ENCODE measurements at places on chromosomes 3 and 15. TPM values are rescaled to one million over a fixed set of nuclear protein-coding genes. Genes with fewer than 3 reads are reported as not detected.
A peak's percentile ranks its signal among the peaks of the same experiment; 100 is the strongest.

SPATA12 gene
- not detected for total RNA-seq

DNA sequence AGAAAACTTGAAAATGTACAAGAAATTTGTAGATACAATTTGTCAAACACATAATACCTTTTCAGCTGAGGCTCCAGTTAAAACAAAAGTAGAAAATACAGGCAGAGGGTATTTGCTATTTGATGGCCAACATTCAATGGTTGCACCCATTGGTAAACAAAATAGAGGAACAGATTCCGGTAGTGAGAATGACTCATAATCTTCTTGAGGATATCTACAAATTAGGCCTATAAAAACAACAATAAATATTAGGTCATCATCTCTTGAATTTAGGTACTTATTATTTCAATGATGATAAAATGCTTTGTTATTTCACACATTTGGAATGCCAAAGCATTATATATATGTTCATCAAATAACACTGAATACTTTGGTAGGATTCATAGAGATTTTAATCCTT lies 53.4 kb downstream of the DENND4A start:
- DNase-seq, result no peak

DNA sequence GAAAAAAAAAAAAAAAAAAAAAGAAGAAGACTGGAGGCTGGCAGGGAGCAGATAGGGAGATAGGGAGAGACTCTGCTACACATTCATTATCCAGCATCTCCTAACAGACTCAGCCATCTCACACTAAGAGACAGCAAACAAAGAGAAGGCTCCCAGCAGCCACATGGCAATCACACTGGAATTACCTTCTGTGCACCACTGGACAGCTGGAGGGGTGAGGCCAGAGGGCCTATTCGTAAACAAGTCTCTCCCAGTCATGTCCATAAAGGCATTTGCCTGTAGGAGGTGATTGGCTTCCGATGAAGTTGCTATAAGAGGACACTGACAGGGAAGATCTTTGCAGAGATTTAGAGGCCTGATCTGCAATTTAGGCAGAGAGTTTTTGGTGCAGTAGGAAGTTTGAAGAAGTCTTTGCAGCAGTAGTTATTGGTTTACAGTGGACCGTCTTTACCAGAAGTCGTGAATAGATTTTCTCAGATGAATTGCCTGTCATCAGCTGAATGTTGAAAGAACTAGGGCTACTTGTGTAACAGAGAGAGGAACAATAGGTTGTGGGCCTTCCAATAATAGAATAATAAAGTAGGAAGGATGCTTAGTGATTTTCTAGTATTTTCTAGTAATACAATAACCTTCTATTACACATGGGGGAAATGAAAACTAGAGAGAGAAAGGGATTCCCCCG lies 89.7 kb downstream of the TP63 start:
- no peak for DNase-seq

DNA sequence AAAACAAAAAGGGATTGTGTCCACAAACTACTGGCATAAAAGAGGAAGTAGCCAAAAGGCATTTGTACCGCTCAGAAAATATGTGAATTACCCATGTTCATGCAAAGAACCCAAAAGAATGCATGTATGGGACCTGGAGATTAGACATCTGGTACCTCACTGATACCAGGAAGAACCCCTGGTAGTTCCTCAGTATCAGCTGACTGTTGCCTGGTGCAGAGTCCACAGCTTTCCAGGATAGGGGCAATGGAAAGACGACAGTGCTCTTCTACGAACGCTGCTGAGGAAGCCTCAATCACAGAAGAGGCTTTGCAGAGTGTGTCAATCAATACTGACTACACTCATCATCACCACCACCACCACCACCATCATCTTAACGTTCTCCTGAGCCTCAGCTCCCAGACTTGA lies 63.3 kb downstream of the ATP8B4 start:
- no peak for DNase-seq

DNA sequence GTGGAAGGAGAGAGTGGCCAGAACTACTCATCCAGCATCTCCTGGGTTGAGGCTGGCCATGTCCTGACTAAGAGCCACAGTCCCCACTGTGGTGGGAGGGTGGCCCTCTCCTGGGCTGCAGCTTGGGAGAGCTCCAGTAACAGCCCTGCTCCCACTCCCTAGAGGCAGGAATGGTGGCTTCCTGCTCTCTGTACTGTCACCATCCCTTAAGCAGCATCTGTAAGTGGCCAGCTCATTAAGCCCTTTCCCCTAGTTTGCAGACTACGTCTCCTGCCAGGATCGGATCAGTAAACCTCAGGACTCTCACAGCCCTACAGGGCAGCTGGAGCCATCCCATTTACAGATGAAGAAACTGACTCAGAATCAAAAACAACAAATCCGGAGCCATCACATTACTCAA lies 30.5 kb downstream of the DNAJB8 start:
- DNase-seq, result no peak

DNA sequence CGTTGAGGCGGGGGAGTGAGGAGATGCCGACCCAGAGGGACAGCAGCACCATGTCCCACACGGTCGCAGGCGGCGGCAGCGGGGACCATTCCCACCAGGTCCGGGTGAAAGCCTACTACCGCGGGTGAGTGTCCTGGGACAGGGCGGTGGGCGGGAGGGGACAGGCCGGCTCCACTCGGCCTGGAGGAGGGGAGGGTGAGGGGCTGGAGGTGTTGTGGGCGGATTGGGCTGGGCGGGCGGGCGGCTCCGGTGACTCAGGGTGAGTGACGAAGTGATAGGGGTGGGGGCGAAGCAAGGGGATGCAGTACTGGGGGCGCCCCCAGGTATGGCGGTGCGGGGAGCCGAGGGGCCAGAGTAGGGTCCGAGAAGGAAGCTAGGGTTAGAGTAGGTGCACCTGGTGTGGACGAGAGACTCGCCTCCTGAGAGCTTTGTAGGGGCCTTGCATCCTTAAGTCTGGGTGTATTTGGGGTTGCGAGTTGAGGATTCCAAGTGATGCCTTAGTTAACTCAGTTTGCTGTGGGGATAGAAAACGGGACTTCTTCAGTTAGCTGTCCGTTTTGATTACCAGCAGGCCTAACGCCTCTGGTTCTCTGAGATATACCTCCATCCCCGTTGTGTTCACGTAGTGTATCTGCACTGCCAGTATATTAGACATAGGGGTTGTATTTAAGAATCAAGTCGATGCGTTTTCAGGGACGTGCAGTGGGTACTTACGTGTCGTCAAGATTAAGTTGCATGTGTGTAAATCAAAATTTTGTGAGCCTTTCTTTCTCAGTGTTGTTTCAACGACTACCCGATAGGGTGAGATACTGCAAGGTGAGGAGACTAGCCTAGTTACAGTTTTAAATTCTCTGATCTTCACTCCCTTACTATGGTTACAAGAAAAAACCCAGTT lies 670 bp downstream of the PRKCI start:
- peak; percentile 73 for DNase-seq

GRCh38 chr3:141952611-141953010 lies 76.2 kb downstream of the ATP1B3 start:
- DNase-seq, result no peak

DNA sequence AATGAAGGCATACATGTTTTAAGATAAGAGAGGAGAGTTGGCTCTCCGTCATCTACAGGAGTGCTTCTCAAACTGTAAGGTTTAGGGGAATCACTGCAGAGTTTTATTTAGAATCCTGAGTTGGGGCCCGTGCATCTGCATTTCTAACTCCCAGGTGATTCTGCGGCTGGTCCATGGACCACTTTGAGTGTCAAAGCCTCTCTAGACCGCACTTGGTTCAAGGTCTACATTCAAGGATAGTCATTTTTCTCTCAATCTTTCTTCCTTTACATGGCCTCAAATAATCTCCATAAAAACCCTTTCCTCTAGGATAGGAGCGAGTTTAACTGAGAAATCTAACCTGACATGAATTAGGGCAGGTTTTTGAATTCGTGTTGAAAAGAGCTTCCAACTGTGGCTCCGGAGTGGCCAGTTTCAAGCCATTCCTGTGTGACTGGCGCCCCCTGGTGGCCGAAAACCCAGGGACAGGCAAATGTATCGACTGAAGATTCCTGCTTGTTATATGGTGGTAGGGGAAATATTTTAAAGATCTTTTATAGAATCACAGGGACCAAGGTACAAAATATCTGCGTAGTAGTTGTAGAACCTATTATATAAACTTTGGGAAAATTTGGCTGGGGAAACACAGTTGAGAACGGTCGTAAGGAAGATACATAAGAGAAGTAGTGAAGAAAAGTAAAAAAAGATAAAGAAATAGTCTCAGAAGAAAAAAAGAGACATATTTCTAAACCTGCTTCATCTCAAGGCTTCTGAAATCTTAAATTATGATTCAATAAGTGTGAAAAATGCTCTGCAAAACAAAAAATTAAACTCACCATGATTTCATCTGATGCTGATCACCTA lies 11.9 kb downstream of the GABRR3 start:
- peak; percentile 94 for DNase-seq

GRCh38 chr15:63344731-63345390 lies 36.8 kb downstream of the CA12 start:
- no peak for DNase-seq

DNA sequence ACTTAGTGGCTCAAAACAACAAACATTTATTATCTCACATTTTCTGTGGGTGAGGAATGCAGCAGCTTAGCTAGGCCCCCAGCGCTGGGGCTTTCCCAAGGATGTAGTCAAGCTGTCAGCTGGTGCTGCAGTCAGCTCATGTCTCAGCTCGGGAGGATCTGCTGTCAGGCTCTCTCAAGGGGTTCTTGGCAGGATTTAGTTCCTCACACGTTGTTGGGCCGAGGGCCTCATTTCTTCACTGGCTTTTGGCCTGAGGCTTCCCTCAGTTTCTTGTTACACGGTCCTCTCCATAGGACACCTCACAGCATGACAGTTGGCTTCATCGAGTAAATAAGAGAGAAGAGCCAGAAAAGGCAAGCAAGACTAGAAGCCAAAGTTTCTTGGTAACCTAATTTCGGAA lies 13.7 kb upstream of the U2SURP start:
- DNase-seq, result no peak

FHIT gene
- 24.5 TPM for total RNA-seq

DNA sequence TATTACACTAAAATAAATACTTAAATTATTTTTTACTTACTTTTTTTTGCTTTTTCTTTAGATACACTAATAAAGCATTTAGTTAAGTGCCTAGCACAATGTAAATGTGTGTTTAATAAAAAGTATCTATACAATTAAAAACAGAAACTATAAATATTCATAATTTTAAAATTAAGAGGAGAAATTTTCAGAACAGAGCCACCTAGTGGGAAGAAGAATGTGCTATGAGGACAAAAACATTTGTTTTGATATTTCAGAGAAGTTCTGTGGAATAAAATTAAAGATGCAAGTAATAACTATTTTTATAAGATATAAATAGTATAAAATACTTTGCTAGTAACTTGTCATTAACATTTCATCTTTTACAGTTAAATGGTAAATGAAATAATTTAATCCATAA lies 33.6 kb upstream of the PLSCR5 start:
- no peak for DNase-seq

DNA sequence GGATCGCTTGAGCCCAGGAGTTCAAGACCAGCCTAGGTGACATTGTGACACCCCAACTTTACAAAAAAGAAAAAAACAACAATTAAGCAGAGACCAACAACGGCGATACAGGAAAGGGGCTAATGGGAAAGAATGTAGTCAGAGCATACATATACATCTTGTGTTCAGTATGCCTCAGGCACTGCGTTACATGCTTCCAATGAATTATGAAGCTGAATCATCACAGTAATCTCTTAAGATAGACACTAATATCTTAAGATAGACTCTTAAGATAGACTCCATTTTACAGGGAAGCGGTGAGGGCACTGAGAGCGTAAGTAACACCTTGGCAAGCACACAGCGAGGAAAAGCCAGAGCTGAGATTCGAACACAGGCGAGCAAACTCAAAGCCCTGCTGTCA lies 6.1 kb upstream of the LDHAL6B start:
- DNase-seq, result no peak

DNA sequence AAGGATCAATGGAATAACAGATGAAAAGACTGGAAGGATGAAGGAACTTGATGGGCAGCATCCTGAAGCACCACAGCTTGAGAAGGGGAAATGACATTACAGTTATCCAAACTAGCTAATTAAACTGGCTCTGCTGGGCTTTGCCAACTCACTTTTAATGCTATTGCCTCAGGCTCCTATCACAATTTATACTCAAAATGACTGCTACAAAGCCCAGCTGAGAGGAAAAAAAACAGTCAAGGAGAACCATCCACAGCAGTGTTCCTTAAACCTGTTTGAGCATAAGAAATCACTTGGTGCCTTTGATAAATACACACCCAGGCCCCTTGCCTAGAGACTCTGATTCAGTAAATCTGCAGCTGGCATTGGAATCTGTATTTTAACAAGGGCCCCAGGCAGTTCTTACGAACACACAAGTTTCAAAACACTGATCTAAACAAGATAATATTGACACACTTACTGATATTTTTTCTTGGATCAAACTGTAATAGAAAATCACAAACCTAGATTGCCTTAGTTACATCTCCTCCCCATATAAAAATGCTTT lies 85.8 kb downstream of the MB21D2 start:
- DNase-seq, result no peak

DNA sequence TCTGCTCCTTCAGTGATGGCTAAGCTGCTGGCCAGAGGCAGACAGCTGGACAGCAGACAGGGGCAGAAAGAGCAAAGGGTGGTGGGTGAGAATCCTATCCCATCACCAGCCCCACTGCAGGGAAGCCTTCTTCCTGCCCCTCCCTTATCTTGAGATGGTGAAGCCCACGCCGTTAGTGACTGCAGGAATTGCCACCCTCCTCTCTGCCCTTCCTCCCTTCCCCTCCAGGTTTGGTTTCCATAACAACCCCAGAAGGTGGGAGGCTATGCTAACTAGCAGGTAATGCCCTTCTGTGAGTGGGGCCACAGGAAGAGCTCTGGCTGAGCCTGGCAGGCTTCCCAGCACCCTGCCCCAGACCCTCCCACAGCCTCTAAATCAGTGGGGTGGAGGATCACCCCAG lies 32.8 kb downstream of the SCN5A start:
- no peak for DNase-seq

DNA sequence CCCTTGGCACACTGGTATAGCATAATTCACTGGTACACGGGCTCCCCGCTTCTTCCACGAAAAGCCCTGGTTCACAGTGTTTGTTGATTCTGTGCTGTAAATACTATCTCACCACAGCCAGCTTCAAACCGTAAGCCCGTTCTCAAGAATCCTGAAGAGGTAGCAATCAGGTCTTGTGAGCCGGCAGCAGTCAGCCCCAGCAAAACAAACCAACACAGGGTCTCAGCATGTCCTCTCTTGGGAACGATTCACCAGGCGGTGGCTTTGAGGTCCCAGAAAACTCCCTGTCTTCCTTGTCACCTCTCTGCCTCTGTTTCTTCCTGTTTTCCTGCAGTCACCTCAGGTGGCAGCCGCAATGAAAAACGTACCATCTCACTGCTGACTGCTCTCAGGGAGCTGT lies 19.1 kb upstream of the FAM3D start:
- no peak for DNase-seq

GRCh38 chr3:124126436-124127023 lies 134.6 kb upstream of the ROPN1 start:
- no peak for DNase-seq

- DNase-seq, result no peak
Observed at GRCh38 chr3:136802481-136802996, 16.4 kb upstream of the SLC35G2 start.

PPARG gene
- 25.7 TPM for total RNA-seq

DNA sequence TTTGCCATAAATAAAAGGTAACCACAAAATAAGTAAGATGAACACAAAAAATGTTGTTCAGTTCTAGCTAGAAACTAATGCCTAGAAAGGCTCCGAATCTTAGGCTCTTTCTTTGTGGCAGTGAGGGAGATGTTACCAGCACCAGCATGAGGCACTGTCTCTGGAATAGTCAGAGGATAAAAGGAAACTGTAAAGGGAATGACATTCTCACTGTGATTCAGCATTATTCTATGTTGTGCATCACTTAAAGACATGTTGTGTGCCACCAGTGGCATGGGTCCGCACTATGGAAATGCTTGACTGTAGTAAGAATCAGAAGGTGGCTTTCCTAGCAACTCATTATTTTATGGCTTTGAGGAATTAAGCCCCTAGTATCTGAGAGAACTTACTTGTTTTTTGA lies 70.8 kb downstream of the SEC22A start:
- no peak for DNase-seq

Measured in Right ventricle myocardium inferior (tissue), 1 donor.